T-helper 1 cell (primary cell): ENCODE measurements at places on chromosomes 2 and 18.

DNA sequence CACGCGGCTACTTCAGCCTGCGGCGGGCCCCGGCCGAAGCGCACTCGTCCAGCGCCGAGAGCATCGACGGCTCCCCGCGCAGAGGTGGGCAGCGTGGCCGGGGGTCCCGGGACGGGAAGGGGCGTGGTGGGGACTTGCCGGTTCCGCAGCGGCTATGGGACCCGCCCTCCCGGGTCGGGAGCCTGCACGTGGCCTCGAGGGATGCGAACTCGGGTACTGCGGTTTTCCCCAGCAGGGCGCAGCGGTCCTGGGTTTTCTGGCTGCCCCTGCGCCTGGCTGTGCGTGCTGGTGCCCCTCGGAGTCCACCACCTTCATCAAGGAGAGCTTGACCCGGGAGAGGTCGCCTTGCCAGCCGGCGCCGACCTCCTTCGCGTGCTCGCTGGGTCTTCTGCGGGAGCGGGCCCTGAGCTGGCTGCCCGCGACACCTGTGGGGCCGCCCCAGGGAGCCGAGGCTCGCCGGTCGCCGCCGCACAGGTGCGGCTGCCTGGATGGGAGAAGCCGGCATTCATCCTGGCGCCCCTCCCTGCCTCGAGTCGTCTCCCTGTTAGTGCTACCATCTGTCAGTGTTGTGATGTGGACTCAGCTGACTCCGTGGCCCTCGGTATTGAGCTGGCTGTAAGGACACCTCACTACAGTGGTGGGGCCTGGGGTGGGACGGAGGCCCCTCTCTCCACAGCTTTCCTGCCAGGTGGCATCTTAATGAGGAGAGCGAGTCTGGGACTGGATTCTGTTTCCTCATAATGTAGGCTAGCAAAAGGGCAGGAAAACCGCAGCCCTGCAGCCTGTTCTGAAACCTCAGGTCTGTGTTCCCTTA, 177.3 kb downstream of the AGAP1 start:
- DNase-seq = no peak

DNA sequence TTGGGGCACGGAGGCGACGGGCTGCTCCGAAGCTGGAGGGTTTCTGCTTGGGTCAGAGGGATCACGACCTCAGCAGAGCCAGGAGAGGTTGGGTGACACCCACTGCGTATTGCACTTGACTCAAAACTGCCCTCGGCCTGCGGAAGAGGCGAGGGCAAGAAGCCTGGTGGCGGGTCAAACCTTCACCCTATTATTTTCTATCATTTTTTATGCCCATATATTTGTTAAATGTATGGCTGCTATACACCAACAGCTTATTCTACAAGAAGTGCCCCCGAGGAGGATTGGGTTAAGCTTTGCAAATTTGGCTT, 12.6 kb upstream of the SATB2 start:
- DNase-seq = no peak

GRCh38 chr2:198259496-198259895, 455.1 kb downstream of the PLCL1 start:
- no peak for DNase-seq

DNA sequence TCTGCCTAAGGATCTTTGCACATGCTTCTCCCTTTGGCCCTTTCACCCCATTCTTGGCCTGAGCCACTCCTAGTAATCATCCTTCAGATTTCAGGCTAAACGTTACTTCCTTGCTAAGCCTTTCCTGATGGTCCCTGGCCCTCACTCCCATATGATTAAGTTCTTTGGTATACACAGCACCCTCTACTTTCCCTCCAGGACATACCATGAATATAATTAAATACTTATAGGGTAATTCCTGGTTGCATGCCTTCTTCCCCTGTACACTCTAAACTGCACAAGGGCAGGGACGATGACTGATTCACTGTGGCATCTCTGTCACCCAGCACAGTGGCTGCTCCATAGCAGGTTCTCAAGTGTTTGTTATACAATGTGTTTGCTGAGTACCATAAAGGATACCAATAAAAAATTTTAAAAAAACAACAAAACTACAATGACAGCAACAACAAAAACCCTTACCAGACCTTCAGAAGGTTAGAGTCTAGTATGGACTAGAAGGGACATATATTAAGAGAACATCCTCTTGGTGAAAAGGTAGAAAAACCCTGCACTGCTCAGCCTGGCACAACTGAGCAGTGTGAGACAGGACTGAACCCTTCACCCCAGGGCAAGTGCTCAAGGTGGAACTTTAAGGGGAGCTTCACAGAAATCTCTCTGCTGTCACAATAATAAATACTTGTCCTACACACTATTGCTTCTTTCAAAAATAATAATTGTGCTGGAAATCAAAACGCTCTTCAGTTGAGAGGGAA, 76.2 kb downstream of the AAK1 start:
- DNase-seq = no peak
